ENCODE measurements at places on chromosomes 13 and 19.
A peak's percentile ranks its signal among the peaks of the same experiment; 100 is the strongest.

DNA sequence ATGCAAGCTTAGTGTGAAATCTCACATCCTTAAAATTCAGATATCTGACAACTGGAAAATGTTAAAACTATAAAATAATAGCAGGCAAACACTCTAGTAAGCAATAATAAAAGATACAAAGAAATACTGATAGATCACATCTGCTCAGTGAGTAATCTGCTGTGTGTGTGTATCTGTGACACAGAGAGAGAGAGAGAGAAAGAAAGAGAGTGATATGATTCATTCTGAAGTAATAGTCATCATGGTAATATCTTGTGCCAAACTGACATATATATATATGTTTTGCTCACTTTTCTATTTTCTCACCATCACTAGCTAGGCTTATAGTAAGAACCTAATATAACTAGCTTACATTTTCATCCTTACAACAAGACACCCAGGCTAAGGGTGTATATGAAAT lies 288.0 kb upstream of the SLITRK6 start:
- no peak for DNase-seq

DNA sequence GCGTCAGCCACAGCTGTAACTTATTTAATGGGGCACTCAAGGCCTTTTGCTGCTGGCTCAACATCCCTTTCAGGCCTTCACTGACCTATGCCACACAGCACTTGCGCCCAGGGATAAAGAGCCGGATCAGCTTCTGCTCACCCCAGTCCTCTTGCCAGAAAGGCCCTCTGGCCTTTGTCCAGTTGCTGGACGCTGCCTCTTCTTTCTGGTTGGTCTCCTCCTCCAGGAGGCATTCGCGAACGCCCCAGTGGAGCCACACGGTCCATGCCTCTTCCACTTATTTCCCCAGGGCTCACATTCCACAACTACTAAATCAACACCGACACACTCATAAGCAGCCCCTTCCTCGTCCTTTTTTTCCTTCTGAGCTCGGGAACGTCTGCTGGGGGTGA lies 3.7 kb upstream of the ZNF329 start:
- DNase-seq: no peak

DNA sequence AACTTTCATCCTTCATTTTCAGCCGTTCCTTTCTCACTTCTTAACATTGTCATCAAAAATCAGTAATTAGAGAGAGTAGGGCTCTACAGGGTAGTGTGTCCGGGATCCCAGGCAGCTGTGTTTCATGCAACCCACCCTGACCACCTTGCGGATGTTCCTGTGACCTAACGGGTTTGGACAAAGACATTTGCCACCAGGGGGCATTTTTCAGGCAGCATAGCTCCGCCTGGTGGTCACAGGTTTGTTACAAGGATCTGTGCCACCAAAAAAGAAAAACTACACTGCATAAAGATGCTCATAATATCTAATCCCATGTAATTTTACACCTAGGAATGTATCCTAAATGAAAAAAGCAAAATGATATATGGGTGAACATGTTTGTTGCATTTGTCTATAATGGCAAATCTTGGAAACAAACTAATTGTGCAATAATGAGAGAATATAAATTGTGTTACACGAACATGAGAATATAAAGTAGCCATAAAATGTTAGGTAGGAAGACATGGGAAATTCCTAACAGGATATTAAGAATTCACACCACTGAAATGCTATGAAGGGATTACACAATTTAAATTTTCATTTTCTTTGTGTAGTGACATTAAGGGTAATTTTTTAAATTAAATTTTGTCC lies 123.0 kb downstream of the SLC7A1 start:
- DNase-seq: peak; percentile 30

DNA sequence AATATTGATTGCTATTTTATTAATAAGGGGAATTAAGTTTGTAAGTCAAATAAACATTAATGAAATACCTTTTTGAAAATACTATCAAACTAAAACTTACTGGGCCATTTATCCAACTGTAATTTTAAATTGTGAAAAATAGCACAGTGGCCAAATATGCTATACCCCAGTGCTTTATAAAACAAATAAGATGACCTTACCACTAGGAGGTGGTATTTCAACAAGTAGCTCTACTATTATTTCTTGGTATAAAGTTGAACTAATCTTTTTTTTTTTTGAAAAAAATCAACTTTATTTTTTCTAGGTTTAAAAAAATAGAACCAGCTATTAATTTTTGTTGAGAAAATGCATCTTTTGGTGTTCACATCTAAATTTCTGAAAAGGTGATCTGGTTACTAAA lies 14.7 kb downstream of the LACC1 start:
- no peak for DNase-seq

- no peak for DNase-seq
These were observed 18.4 kb downstream of the BSPH1 start for GRCh38 chr19:47973529-47973928.

DNA sequence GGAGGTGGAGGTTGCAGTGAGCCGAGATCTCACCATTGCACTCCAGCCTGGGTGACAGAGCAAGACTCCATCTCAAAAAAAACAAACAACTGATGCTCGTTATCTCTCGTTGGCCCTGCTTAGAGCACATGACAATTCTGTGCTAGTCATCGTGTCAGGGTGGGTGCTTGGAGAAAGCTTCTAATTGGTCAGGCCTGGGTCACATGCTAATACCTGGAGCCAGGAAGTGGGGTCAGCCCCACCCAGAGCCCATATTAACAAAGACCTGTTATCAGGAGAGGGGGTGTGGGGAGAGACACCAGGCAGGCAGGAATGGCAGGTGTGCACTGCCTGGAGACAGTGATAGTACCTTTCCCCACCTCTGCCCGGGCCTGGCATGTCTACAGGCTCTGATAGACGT lies 84.9 kb downstream of the DPF1 start:
- no peak for DNase-seq
